ENCODE measurements at places on chromosomes 4 and X. TPM values are rescaled to one million over a fixed set of nuclear protein-coding genes. Genes with fewer than 3 reads are reported as not detected.

The AWAT2 gene
- not detected for total RNA-seq

- DNase-seq = no peak
Measured at GRCh38 chr4:143397335-143397734, 60.7 kb downstream of the GAB1 start.

The UGT2B15 gene
- not detected for total RNA-seq

DNA sequence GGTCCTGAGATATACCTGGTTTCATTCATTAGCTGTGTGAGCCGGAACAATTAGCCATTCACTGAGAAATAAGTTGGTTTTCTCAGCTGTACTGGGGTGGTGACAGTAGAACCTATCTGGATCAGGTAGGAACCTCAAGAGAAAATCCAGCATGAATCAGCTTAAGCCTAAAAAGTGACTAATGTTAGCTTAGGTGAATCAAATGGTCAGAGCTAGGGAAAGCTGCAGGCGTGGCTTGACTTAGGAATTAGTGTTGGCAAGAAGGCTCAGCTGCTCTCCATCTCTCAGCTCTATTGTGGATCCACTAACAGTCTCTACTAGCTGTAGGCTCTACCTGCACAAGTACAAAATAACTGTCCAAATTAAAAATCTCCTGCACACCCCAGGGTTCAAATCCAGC, 1025.5 kb downstream of the RAB28 start:
- no peak for DNase-seq

DNA sequence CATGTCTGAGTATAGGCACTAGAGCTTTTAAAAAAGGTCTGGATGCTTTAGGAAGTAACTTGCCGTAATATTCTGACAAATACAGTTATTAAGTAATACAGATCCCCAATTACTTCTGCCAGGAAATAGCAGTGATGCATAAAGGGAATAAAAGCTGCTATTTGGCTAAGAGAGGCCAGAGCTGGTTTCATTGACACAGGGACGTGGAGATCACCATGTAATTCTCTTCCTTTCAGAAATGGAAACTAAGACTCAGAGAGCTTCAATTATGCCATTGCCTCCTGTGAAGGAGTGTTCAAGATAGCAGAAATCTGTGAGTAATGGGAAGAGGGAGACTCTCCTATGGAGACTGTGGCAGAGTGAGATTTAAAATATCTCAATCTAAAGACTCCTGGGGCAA, 238.1 kb downstream of the SLITRK2 start:
- DNase-seq = no peak

- DNase-seq = no peak
Measured at GRCh38 chr4:172109466-172109865, 296.3 kb downstream of the GALNTL6 start.

GRCh38 chrX:130174045-130174704, 2.4 kb downstream of the RAB33A start:
- DNase-seq = no peak

DNA sequence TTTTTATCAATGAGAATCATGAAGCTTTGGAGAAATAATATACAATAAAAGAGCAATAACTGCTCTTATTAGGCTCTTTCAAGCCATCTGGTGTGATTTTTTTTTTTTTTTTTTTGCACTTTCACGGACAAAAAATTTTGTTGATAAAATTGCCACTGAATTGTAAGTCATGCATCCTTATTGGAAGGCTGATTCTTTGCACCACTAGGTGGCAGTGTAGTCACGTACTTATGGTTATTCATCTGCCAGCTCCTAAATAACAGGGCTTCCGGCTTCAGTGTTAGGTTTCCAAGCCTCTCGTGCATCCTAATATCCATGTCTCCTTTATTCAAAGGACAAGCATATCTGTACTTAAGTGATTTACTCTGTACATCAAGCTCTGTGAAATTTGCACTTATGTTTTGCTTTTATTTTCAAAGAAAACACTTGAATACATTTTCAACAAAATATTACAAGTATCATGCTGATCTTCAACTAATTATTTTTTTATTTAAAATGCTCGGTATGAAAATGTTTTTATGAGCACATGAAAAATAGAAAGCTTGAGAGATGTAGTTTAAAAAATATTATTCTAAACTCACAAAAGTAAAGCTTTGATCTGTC, 1578.3 kb upstream of the TENM3 start:
- peak; percentile 92 for DNase-seq

All from OCI-LY7 (cell line).